Daoy (cell line): ENCODE measurements at places on chromosomes 1 and 21.

DNA sequence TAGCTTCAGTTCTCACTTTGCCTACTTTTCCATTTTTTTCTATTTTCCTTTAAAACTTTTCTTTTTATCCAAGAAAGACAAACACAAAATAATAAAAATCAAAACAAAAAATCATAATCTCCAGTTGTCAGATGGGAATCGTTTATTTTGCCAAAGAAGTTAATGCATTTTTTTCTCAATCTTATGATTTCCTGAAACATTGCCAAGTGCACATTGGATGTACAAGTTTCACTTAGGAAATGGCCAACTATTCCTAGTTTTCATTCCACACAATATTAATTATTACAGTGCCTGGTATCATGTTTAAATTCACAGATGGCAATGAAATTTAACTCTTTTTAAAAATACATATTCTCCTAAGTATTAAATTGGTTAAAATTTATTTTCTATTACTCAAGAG lies 1050.5 kb downstream of the TTLL7 start:
- no peak for DNase-seq

DNA sequence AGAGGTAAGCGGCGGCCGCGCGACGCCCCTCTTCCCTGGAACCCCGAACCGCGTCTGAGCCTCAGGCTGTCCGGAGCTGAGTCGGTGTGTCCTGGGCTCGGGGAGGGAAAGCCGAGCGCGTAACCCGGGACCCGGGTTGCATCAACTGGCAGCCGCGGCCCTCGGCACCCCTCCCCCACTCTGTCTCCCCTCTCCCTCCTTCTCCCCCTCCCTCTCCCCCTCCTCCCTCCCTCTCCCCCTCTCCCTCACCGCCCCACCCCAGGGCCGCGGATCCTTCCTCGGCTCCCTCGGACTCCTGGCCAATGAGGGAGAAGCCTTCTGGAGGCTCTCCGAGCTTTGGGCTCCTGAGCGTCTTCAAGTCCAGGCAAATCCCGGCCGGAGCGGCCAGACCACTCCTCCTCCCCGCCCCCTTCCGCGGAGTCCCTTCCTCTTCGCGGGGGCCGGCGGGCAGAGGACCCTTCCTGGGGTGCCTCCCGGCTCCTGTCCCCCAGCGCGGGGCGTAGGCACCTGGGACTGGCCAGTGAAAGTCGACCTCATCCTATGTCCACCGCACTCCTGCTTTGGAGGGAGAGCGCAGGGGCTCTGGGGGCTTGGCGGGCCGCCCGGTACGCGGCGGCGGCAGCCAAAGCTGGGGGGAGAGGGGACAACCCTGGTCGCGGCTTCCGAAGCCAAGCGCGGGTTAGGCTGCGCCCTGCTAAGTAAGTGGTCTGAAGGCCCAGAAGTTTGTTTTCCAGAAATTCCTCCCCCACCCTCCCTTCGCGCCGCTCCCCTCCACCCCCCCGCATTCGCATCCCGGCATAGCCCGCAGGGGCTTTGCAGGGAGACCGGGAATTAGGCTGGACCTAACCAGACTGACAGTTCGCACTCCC lies 850 bp downstream of the SESN2 start:
- peak; percentile 68 for DNase-seq

- no peak for DNase-seq
These were observed 2.7 kb upstream of the ZBTB21 start for GRCh38 chr21:42012763-42013329.

DNA sequence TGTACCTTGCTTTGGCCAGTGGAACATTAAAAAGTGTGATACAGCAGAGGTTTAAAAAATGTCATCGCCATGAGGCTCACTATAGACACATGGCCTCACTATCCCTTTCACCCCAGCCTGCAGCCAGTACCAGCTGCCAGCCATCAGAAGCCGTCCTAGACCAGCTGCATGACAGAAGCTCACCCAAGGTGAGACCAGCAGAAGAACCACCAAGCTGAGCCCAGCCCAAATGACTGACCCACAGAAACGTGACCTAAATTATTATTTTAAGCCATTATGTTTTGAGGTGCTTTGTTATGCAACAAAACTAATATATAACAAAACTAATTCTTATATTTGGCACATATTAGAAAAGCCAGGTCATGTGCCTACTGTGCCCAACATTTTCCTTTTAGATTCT lies 91.1 kb downstream of the KCNN3 start:
- no peak for DNase-seq

- peak; percentile 32 for DNase-seq
These were observed 421.8 kb downstream of the PTBP2 start for GRCh38 chr1:97143236-97143882.

DNA sequence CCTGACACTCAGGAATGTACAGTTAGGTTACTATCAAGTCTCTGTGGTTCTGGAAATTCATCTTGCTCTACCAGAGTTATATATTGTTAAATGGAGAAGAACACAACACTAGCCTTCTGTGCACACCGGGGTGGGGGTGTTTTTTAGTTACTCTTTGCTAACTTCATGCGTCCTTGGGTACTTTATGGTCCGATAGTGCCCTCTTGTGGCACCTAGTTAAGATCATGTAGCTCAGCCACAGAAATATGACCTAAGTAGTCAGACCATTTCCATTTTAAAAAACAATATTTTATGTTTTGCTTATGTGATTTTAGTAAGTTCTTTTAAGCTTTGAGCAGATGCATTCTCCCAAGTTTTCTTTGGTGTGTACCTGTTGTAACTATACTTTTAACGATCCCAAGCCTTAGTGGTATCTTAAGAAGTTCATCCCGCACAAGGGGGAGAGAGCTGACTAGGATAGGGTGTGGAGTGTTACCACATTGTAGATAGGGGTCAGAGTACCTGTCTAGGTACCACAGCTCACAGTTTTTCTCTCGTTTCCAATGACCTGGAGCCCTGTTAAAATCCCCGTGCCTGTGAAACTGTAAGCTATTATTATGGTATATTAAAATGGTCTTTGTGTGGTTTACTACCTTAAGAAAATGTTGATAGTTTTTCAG lies 20.6 kb upstream of the SH3D21 start:
- peak; percentile 78 for DNase-seq

GRCh38 chr21:44455524-44456213 lies 359 bp downstream of the LRRC3 start:
- peak; percentile 58 for DNase-seq

- no peak for DNase-seq
These were observed 78.5 kb downstream of the ITPKB start for GRCh38 chr1:226660410-226661182.

GRCh38 chr1:97640677-97641076 lies 280.2 kb downstream of the DPYD start:
- DNase-seq = no peak

GRCh38 chr1:181219938-181220337 lies 131.4 kb downstream of the IER5 start:
- DNase-seq = no peak

DNA sequence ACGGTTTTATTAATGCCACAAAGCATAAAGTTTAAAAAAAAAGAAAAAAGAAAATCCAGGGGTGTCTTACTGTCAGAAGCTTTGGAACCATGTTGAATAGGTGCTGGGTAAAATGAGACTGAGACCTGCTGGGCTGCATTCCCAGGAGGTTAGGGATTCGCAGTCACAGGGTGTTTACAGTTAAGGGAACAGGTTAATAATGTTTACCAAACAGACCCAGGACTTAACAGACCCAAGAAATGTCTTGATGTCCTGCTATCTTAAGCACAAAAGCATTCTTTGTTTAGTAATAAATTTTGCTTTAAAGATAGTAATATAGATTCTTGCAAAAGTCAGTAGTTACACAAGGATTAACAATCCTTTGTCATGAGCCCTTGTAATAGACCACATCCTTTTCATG lies 54.7 kb downstream of the OLFML3 start:
- DNase-seq = no peak

DNA sequence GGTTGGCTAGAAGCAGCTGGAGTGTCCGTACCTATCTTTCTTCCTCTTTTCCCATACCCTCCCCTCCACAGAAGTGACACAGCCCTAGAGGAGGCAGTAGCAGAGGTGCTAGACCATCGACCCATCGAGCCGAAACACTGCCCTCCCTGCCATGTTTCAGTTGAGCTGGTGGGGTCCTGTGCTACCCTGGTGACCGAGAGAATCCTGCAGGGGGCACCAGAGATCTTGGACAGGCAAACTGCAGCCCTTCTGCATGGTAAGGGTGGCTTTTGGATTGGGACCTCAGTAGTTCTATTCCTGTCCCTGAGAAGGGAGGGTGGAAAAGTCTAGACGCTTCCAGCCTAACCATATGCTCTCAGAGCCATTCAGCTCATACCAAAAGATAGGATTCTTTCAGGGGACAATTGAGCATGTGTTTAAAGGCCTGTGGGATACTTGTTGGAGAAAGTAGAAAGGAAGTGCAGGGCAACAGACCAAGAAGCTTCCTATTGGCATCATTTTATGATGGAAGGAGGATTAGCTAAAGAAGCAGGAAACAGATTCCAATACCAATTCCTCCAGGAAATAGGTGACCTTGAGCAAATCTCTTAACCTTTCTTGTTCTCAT lies 11.7 kb upstream of the BNIPL start:
- peak; percentile 68 for DNase-seq

- DNase-seq = no peak
These were observed 1252.1 kb upstream of the ADGRL4 start for GRCh38 chr1:80258659-80259058.

GRCh38 chr21:24395320-24395923 lies 1211.9 kb downstream of the MRPL39 start:
- no peak for DNase-seq

GRCh38 chr1:1543706-1544099 lies 3.3 kb upstream of the TMEM240 start:
- no peak for DNase-seq

DNA sequence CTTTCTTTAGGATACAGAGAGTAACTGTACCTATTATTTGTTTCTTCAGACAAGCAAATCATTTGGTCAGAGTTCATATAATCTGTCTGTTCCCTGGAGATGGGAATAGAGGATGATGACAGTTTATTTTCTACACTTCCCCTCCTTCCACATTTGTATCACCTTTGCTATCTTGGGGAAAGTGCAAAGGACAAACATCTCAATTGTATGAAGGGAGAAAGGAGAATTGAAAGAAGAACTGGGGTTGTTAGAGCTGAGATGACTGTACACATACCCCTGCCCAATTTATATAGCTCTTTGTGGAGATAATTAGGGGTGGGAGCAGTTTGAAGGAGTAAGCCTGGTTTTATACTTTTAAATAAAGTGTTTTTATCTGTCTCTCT lies 14.0 kb downstream of the POLR3GL start:
- DNase-seq = no peak

- peak; percentile 28 for DNase-seq
These were observed 39.7 kb downstream of the MAP3K21 start for GRCh38 chr1:233367057-233367803.

GRCh38 chr1:247448107-247448791 lies 9.7 kb downstream of the OR2B11 start:
- DNase-seq = peak; percentile 73

DNA sequence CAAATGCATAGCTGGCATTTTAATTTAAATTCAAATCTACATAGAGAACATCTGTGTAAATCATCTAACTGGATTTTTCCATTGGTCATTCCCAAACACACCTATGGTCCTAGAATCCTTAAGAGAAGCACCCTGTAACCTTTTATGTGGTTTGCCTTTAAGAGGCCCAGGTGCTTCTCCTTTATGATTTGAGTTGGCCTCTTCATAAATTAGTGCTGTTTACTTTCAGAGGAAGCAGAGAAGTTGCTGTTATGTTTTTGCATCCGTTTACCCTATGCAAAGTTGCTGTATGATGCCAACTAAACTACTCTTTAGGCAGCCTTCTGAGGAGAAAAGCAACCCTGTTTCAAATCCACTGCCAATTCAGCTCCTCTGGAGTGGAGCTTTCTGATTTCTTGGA lies 193.8 kb downstream of the HS2ST1 start:
- no peak for DNase-seq

GRCh38 chr1:36693161-36693525 lies 210.4 kb upstream of the CSF3R start:
- DNase-seq = no peak

GRCh38 chr1:164637461-164638375 lies 78.7 kb downstream of the PBX1 start:
- DNase-seq = peak; percentile 67

- no peak for DNase-seq
These were observed 17.1 kb upstream of the DUSP23 start for GRCh38 chr1:159763686-159764085.

- no peak for DNase-seq
These were observed 584.5 kb downstream of the MATN1 start for GRCh38 chr1:30138891-30139290.

DNA sequence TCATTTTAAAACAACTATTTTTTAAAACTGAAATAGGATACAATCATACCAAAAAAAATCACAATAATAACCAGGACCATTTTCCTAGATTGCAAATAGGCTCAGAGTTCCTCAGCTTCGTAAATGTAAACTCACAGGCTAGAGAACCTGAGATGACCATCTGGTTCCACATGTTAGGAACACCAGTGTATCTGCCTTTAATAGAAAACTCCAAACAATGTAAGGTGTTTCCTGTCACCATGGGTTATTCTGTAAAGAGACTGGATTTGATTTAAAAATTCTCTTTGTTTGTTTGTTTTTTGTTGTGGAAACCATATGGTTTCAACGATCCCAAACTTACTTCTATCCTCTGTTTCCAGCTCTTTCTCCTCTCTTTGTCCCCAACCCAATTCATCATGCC lies 197.5 kb downstream of the ZZZ3 start:
- DNase-seq = no peak

DNA sequence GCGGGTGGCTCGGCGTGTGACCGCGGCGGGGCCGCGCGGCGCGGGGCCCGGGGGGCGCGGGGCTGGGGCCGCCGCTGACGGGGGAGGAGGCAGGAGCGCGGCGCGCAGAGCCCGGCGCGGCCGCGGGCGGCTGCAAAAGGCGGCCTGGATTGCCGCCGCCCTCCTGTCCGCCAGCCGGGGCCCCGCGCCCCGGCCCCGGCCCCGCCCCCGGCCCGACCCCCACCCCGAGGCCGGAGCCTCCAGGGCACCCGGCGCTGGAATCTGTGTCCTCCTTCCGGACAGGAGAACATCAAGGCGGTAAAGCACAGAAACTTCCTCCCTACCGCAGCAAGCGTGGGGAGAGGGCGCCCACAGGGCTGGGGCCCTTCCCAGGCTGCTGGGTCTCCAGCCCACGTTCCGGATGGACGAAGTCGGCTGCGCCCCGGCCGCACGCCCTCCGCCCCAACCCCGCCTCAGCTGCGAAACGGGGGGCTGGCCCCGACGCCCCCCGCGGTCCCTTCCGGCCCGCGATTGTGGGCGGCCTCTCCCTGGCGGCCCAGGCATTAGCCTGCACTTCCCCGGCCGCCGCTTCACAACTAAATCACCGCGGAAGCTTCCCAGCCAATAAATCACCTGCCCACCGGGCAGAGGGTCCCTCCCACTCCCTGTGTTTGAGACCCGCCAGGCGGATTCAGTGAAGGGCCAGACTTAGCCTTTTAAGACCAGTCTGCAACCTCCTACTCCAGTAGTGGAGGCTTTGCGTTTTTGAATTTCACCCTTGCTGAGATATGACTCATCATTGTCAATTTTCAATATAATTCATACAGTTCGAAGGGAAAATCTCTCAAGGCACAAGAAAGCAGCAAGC lies 106.0 kb downstream of the SLC45A1 start:
- DNase-seq = peak; percentile 76

DNA sequence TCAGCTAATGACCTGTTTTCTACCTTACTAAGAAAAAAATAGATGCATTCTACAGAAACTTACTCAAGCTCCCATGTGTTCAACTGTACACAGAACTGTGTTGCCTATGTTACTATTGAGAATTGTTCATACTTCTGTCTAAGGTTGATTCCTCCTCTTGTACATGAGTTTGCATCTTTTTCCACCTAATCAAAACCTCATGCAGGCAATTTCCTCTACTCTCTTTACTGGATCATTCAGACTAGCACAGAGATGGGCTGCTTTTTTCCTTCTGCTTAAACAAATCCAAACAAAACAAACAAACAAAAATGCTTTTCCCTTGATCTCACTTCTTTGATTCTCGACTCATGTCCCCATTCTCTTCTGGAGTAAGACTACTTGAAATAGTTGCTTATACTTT lies 58.8 kb upstream of the PTGFR start:
- DNase-seq = no peak
